ENCODE measurements at places on chromosomes 3 and 15. TPM values are rescaled to one million over a fixed set of nuclear protein-coding genes. Genes with fewer than 3 reads are reported as not detected.

Gene OR5K2
- not detected for total RNA-seq

Gene ADAMTS17
- 0.15 TPM for total RNA-seq

Gene P2RY1
- total RNA-seq = 14.0 TPM

Gene SLC9A9
- total RNA-seq = 1.4 TPM

Gene DBR1
- total RNA-seq = 25.6 TPM

Gene KBTBD13
- total RNA-seq = not detected

DNA sequence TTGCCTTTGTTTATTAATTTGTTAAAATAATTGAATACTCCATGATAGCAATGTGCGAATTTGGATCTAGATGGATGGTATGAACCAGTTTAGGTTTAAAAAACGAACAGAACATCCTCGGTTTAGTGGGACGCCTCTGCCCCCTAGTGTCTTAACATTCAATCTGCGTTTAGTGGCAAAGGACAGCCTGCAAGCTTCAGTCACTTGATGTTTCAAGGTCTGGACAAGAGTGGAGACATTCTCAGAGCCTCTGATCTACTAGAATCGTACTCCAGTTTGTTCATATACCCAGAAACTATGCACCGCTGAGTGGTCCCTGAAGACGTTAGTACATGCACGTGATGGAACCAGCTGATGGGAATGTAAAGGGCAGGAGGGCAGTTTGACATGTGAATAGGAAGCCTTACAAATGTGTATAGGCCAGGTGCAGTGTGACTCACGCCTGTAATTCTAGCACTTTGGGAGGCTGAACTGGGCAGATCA, 17.8 kb upstream of the ATP13A4 start:
- H3K27me3 ChIP-seq = no peaks in the 10 kb centered on the region
- DNase-seq = peak; percentile 79
- H3K4me3 ChIP-seq = no peak overlapping the region
- peaks cover 5% of the 10 kb centered on the region for H3K4me1 ChIP-seq
- H3K27ac ChIP-seq = no peak overlapping the region
- no peaks in the 10 kb centered on the region for H3K36me3 ChIP-seq

GRCh38 chr3:170149016-170149415, 32.5 kb downstream of the PHC3 start:
- DNase-seq = no peak
- no peaks in the 10 kb centered on the region for H3K27me3 ChIP-seq

- H3K36me3 ChIP-seq = no peaks in the 10 kb centered on the region
- no peaks in the 10 kb centered on the region for H3K27me3 ChIP-seq
- no peak overlapping the region for H3K4me3 ChIP-seq
- no peak for DNase-seq
- no peaks in the 10 kb centered on the region for H3K4me1 ChIP-seq
Observed at GRCh38 chr3:104832530-104832929, 534.2 kb upstream of the ALCAM start.

GRCh38 chr15:65470866-65471265, 46.6 kb downstream of the DPP8 start:
- DNase-seq = no peak
- H3K4me3 ChIP-seq = no peak overlapping the region
- no peak overlapping the region for H3K27ac ChIP-seq
- H3K4me1 ChIP-seq = peaks cover 8% of the 10 kb centered on the region

GRCh38 chr3:176950743-176951142, 246.5 kb downstream of the TBL1XR1 start:
- DNase-seq = no peak
- peaks cover 14% of the 10 kb centered on the region for H3K4me1 ChIP-seq
- no peak overlapping the region for H3K4me3 ChIP-seq
- no peaks in the 10 kb centered on the region for H3K27me3 ChIP-seq
- no peak overlapping the region for H3K27ac ChIP-seq

GRCh38 chr3:106140431-106140830, 271.6 kb upstream of the CBLB start:
- no peak overlapping the region for H3K27ac ChIP-seq
- H3K36me3 ChIP-seq = no peaks in the 10 kb centered on the region
- H3K4me1 ChIP-seq = no peaks in the 10 kb centered on the region
- no peak for DNase-seq
- no peaks in the 10 kb centered on the region for H3K27me3 ChIP-seq
- no peak overlapping the region for H3K4me3 ChIP-seq

GRCh38 chr3:113234028-113234427, 22.7 kb downstream of the BOC start:
- H3K27ac ChIP-seq = no peak overlapping the region
- no peaks in the 10 kb centered on the region for H3K36me3 ChIP-seq
- DNase-seq = no peak
- H3K4me3 ChIP-seq = no peak overlapping the region
- peaks cover 4% of the 10 kb centered on the region for H3K4me1 ChIP-seq

- H3K4me1 ChIP-seq = no peaks in the 10 kb centered on the region
- no peaks in the 10 kb centered on the region for H3K36me3 ChIP-seq
- H3K27me3 ChIP-seq = no peaks in the 10 kb centered on the region
- H3K27ac ChIP-seq = no peak overlapping the region
- no peak overlapping the region for H3K4me3 ChIP-seq
- peak; percentile 78 for DNase-seq
Observed at GRCh38 chr3:64143409-64144130, 81.7 kb downstream of the PRICKLE2 start.

DNA sequence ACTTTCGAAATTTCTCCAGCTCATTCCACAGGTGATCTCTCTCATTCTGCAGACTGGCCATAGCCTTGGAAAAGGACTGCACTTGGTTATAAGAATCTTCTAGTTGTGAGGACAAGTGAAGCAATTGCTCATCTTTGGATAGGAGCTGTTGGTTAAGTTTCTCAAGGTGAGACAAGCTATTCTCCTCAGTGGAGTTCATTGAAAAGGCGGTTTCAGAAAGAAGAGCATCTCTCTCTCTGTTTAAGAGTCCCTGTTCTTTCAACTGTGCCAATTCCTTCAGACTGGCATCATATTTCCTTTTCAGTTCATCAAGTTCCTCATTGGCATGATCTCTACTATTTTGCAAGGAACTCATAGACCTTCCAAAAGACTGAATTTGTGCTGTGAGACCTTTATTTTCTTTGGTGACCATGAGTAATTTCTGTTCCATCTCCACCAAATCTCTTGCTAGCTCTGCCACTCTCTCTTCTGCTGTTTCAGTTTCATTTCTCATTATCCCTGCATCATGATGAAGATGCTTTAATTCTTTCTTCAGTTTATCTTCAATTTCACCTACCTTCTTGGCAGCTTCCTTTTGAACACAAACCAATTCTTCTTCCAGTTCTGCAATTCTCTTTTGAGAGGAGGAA, 30.2 kb upstream of the HCLS1 start:
- no peak overlapping the region for H3K4me3 ChIP-seq
- no peak overlapping the region for H3K27ac ChIP-seq
- H3K36me3 ChIP-seq = no peaks in the 10 kb centered on the region
- no peak for DNase-seq

DNA sequence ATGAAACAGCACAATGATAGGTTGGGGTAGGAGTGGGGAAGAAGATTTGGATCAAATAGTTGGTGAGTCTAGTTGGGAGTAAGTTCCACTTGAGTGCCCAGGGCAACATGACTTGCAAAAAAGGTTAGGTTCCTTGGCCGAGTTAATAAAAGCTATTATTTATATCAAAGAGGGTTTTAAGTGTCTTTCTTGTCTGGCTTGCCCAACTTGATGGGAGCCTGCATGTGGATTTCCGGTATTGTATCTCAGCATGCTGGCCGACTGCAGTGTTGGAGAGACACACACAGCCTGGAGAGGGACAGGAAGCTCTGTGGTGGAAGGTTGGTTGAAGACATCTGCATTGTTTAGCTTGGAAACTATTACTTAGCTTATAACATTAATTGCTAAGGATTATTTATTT, 449.5 kb upstream of the TBL1XR1 start:
- H3K4me1 ChIP-seq = no peaks in the 10 kb centered on the region
- no peaks in the 10 kb centered on the region for H3K27me3 ChIP-seq
- no peak overlapping the region for H3K27ac ChIP-seq
- H3K36me3 ChIP-seq = no peaks in the 10 kb centered on the region
- no peak for DNase-seq

GRCh38 chr3:27696906-27697305, 25.2 kb downstream of the EOMES start:
- H3K36me3 ChIP-seq = no peaks in the 10 kb centered on the region
- H3K27me3 ChIP-seq = no peaks in the 10 kb centered on the region
- H3K4me3 ChIP-seq = no peak overlapping the region
- no peak overlapping the region for H3K27ac ChIP-seq

- no peaks in the 10 kb centered on the region for H3K36me3 ChIP-seq
- no peaks in the 10 kb centered on the region for H3K27me3 ChIP-seq
- no peak for DNase-seq
- no peak overlapping the region for H3K4me3 ChIP-seq
- no peaks in the 10 kb centered on the region for H3K4me1 ChIP-seq
- no peak overlapping the region for H3K27ac ChIP-seq
Observed at GRCh38 chr15:41577863-41578735, 19.1 kb downstream of the TYRO3 start.

DNA sequence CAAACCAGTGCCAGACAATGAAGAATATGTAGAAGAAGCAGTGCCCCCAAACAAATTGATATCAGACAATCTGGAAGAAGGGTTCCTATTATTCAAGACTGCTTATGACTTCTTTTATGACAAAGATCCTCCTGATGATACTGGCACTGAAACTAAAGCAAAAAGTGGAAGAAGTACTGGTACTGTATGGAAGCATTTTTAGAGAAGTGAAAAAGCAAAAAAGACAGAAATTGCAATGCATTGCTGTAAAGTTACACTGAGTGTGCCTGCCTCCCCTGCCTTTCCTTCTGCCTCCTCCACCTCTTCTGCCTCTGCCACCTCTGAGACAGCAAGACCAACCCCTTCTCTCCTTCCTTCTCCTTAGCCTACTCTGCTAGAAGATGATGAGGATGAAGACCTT, 167.6 kb downstream of the PLCL2 start:
- no peaks in the 10 kb centered on the region for H3K4me1 ChIP-seq
- no peaks in the 10 kb centered on the region for H3K36me3 ChIP-seq
- H3K27ac ChIP-seq = no peak overlapping the region
- no peaks in the 10 kb centered on the region for H3K27me3 ChIP-seq
- no peak overlapping the region for H3K4me3 ChIP-seq
- no peak for DNase-seq

DNA sequence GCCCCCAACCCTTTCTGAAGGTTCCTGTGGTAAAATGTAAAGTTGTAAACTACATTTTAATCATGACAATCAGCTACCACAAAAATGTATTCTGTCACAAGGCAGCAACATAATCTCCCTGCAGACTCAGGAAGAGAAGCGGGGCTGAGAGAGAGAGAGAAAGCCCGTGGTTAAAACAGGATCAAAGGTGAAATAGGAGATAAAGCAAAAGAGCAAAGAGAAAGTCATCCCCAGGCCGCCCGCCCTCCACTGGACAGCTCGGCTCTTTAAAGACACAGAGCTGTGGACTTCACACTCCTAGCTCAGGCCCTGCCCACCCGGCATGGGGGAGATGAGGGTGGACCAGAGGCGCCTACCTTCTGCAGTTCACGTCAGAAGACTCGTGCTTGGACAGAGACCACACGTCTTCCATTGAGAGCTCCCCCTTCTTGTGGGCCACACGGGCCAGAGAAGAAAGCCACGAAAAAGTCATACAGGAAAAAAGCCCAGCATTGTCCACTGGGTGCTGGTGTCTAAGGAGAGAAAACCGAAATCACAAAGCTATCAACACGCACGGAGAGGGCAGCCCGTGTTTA, 29.4 kb downstream of the ABCC5 start:
- H3K36me3 ChIP-seq = peaks cover 6% of the 10 kb centered on the region
- H3K27ac ChIP-seq = no peak overlapping the region
- H3K4me1 ChIP-seq = no peaks in the 10 kb centered on the region

DNA sequence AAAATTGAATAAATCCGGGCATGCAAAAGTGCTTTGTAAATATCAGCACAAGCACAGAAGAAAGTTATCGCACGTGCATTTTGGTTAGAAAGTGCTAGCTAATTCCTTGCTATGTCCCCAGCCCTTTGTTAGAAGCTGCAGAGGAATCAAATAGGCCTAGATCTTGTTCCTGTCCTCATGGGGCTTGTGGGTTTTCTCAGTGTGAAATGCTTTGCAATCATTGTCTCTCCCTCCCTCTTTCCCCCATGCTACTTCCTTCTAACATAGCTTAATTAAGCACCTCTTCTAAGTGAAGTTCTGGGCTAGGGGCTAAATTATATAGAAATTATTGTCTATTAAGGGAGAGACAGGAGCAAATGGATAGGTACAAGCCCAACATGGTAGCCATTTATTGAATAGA, 271.7 kb downstream of the RPLP1 start:
- H3K27ac ChIP-seq = no peak overlapping the region
- H3K36me3 ChIP-seq = no peaks in the 10 kb centered on the region
- no peaks in the 10 kb centered on the region for H3K4me1 ChIP-seq
- H3K4me3 ChIP-seq = no peak overlapping the region
- no peaks in the 10 kb centered on the region for H3K27me3 ChIP-seq

- no peaks in the 10 kb centered on the region for H3K4me1 ChIP-seq
- DNase-seq = no peak
Observed at GRCh38 chr3:134929976-134930375, 134.9 kb downstream of the EPHB1 start.

DNA sequence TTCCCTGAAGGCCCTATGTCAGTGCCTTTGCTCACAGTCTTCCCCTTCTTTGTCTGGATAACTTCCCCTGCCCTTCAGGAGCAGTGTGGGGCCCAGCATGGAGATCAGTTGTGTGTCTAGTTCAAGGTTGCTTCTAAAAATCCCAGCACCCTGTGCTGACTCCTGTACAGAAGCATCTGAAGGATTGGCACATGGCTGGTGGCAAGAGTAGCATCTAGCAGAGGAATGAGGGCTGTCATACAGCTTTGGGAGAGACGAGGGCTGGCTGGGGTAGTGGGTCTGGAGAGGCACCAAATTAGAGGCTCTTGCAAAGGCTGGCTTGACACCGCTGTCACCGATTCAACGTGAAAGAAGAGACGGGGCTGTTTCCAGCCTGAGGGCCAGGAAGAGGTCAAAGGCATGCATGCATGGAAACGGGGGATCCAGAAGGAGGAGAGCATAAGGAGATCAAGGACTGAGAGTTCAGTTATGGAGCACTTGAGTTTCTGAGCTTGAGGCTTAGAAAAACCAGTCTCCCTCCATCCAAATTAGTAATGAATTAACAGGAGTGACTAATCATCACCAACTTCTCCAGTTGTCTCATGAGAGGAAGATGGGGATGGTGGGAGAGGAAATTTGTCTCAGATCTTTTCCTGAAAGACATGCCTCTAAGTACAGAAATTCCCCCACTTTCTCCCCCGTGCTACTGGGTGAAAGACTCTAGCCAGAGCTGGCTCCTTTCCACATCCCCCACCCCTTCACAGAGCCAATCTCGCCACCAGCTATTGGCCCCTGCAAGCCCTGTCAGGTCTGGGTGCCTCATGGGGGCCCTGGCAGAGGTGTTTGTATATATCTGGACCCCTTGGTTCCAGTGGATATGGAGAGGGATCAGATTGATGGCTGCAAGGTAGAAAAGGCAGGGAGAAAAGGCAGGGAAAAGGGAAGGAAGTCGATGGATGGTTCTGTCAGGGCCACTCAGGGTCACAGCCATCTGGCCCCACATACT, 45.9 kb downstream of the SLCO2A1 start:
- no peaks in the 10 kb centered on the region for H3K4me1 ChIP-seq
- no peaks in the 10 kb centered on the region for H3K36me3 ChIP-seq
- no peak for DNase-seq

Data from A673 (cell line).